ENCODE measurements at places on chromosomes 1 and 21.

- no peak for DNase-seq
Observed at GRCh38 chr1:225554216-225554812, 98.6 kb downstream of the ENAH start.

DNA sequence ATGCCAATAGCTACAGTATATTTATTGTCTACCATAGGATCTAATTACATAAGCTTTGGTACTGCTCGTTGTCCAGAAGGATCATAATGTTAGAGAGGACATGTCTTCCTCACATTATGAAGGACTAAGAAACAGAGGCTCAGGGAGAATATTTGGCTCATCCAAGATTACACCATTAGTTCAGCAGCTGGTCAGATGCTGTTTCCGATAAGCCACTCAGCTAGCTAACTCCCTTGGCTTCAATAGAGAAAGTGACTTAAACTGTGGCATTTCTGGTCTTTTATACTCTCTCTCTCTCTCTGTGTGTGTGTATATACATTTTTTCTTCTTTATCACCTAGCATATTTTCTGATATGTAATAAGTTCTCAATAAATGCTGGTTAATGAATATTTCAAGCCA is 70.4 kb downstream of the DDR2 start:
- DNase-seq: no peak

DNA sequence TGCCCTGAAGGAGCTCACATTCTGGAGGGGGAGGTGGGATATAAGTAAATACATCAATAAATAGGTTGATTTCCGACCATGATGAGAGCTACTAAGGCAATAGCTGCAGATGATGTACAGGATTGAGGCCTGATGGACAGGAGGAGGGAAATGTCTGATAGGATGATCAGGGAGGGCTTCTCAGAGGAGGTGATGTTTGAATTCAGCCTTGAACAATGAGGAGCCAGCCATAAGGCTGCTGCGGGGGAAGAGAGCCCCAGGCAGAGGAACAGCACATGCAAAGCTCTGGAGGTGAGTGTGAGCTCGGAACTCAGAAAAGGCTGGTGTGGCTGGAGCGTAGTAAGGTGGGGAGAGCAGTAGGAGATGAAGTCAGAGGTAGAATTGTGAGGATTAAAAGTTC is 411.7 kb downstream of the PTPRU start:
- no peak for DNase-seq

DNA sequence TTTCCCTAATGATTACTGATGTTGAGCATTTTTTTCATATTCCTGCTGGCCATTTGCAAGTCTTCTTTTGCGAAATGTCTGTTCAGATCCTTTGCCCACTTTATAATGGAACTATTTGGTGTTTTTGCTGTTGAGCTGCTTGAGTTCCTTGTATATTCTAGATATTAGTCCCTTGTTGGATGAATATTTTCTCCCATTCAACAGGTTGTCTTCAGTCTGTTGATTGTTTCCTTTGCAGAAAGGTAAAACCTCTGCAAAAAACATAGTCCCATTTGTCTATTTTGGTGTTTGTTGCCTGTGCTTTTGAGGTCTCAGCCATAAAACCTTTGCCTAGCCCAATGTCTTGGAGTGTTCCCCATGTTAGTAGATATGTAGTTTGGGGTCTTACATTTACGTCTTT is 78.0 kb upstream of the GUCA2B start:
- DNase-seq: no peak

- no peak for DNase-seq
Observed at GRCh38 chr21:16309250-16309971, 579.6 kb downstream of the USP25 start.

GRCh38 chr21:38982096-38982495 is 176.4 kb downstream of the ETS2 start:
- DNase-seq: no peak
